SK-N-MC (cell line): ENCODE measurements at places on chromosomes 11 and 22.

GRCh38 chr11:77548552-77549445 lies 41.0 kb upstream of the AQP11 start:
- DNase-seq: no peak

DNA sequence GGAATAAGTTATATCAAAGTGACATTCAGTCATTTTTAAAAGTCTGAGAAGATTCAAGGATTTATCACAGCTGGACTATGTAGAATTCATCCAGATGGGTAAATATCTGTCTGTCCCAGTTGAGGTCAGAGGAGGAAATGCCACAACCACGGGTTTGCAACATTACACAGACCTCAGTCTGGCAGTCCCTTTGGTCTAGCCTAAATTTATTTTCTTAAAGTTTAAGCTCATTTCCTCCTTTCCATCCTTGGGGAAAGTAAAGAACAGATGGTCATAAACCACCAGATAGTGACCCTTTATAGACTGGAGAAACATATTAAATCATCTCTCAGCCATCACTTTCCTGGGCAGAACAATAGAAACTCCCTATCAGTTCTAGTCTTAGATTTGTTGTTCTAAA lies 238.4 kb upstream of the DDI1 start:
- DNase-seq: no peak

- no peak for DNase-seq
Measured at GRCh38 chr22:47651216-47651987, 889.0 kb downstream of the TBC1D22A start.

DNA sequence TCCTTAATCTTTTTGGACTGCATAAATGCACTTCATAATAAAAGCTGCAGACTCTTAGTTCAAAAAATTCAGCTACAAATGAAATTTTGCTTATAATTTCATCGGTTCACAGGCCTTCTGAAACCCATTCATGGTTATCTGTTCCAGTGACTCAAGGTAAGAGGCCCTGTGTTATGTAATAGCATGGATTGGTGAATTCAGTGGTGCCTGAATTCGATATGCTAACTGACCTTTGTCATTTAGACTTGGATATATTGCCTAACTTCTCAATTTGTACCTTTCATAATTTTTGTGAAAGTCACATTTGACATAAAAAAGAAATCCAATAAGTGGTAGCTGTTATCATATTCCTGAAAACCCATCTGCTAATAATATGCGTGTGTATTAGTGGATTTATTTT lies 349.9 kb upstream of the KIRREL3 start:
- no peak for DNase-seq

DNA sequence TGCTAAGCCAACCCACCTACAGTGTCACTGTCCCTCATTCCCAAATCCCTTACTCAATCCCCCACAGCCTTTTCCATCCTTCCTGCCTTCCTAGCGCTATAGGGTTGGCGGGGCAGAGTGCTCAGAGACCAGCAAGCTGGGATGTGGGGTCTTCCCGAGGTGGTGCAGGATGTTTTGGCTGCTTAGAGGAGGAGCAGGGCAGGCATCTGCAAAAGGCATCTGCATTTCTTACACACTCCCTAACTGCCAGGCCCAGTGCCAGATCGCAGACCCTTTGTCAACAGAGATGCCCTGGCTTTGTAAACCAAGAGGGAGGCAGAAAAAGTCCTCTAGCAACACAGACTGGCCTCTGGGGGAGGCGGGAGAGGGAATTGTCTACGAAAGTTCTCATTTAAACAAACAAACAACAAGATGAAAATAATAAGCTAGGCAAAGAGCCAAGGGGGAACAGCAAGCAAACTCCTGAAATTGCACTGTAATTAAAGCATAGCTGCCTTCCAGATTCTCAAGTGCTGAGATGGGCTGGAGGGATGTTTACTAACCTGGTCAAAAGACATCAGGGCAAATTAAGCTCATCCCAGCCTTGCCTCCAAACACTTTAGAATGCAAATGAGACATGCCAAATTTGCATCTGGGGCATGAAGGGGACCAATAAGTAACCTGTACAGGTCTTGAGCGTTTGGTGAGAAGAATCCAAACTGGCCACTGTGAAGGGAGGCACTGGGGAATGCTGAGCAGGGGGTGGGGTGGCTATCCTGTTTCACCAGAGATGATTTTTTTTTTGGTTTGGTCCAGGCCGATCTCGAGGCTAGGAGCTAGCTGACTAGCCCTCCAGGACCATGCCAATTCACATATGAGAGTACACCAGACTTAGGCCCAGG lies 38.1 kb upstream of the ADA2 start:
- DNase-seq: no peak

DNA sequence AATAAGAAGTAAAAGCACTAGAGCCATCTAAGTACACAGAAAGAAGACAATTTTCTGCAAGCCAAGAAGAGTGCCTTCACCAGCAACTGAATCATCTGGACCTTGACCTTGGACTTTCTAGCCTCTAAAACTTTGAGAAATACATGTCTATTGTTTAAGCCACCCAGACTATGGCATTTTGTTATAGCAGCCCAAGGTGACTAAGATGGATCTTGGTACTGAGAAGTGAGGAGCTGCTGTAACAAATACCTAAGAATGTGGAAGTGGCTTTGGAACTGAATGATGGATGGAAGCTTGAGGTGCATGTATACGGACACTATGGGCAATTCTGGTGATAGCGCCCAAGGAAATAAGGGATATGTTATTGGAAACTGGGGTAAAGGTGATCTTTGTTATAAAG lies 14.9 kb downstream of the CFAP300 start:
- DNase-seq: no peak
